ENCODE measurements at places on chromosomes 12 and 14.

GRCh38 chr12:40215982-40216381, 8.8 kb upstream of the LRRK2 start:
- DNase-seq, result no peak

GRCh38 chr12:48973941-48974673, 2.6 kb upstream of the WNT10B start:
- DNase-seq, result peak; percentile 86

GRCh38 chr12:50151047-50151687, 16.0 kb downstream of the CERS5 start:
- no peak for DNase-seq

DNA sequence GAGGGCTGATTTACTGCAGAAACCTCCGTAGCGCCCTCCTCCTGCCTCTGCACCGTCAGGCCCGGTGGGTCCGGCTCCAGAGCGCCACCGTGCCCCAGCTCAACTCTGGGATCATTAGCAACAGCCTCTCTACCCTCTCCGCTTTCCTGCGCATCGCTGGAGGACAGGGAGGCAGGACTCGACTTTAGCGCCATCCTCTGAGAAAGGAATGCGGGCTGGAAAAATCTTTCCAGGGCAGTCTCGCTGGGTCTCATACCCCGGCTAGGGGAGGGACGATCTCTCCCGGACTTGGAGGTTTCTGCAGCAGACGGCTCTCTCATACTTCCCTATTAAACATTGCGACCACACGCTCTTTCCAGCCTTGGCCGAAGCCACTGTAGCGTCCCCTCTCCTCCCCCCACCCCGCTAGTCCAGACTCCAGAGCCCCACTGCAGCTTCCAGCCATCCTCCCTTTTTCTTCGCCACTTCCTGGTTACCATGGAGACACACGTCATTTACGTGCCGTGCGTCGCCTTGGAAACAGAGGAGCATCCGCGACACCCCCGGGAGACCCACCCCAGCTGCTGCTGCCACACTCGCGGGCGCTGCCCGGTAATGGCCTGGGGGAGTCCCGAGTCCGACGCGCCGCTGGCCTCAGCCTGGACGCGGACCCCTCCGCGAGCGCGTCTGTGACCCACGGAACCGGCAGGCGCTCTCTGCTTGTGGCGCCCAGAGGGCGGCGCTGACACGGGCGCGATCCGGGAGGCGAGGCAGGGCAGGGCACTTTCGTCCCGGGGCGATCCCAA, at the start of gene CCDC184:
TSS of gene CCDC184 (plus strand) at position 554 of the 785 bp plus-strand sequence. CDS start 479 bp downstream, outside the sequence.
- DNase-seq, result peak; percentile 58

DNA sequence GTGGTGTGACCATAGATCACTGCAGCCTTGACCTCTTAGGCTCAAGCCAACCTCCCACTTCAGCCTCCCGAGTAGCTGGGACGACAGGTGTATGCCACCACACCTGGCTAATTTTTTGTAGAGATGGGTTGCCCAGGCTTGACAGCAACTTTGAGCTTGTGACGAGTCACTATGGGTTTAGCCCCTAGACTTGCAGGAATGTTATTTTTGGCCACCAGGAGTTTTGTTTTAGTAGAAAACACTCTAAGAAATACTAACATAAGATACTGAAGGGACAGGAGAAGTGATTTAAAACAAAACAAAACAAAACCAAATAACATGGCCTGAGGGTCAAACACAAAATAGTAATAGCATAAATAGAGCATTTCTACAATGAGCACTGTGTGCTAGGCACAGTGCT, 26.4 kb downstream of the SETD3 start:
- no peak for DNase-seq

DNA sequence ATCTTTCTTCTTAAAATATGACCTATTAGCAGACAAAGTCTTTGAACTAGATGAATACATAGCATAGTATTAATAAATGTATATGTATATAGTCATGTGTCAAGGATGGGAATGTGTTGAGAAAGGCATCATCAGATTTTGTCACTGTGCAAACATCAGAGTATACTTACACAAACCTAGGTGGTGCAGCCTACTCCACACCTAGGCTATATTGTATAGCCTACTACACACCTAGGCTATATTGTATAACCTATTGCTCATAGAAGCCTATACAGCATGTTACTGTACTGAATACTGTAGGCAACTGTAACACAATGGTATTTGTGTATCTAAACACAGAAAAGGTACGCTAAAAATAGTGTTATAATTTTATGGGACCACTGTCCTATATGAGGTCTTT, 47.6 kb downstream of the PTPN21 start:
- DNase-seq, result no peak

DNA sequence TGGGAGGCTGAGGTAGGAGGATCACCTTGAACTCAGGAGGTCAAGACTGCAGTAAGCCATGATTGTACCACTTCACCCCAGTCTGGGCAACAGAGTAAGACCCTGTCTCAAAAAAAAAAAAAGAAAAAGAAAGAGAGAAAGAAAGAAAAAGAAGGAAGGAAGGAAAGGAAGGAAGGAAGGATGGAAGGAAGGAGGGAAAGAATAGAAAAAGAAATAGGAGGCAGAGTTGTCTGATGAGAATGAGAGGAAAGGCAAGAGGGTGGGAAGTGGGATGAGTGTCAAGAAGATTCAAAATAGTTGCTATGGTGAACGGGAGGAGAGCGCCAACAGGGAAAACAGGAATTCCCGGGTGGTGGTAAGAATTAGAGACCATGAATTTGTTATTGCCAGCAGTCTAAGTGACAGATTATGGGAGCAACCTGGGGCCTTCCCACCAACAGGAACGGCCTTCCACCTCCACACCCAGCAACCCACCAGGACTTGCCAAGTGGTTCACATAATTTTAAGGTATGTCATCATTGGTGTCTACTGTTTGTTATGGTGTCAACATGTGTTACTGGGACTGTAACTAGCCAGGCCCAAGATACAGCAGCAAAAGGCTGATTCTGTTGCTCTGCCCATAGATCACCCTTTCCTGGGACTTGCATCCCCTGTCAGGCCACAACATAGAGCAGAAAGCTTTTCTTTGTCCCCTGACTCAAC, 36.1 kb upstream of the C12orf76 start:
- no peak for DNase-seq

GRCh38 chr14:37968664-37969240, 239.0 kb upstream of the SSTR1 start:
- no peak for DNase-seq
